ENCODE measurements at places on chromosomes 5 and 9.

DNA sequence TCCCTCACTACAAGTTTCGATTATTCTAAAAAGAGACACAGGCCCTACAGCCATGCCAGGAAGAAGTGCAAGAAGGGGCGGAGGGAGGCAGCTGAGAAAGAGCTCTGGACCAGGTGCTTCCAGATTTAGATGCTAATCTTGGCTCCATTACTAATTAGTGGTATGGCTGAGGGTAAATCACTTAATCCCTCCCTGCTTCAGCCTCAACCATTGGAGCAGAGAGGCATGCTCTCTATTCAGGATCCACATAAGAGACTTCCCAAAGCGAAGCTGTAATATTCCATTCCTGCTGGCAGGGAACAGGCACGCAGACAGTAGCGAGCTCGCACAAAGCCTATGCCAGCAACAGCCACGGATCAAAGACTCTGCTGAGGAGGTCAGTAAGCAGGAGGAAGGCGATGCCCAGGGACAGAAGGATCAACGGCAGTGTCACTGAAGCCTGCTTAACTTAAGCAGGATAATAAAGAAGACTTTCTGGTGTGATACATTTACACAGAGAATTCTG, 24.2 kb downstream of the LIFR start:
- no peak for DNase-seq

- no peak for DNase-seq
Measured at GRCh38 chr9:129178568-129179382, 714 bp upstream of the IER5L start.

- no peak for DNase-seq
Measured at GRCh38 chr5:149301744-149302380, 30.2 kb downstream of the AFAP1L1 start.

DNA sequence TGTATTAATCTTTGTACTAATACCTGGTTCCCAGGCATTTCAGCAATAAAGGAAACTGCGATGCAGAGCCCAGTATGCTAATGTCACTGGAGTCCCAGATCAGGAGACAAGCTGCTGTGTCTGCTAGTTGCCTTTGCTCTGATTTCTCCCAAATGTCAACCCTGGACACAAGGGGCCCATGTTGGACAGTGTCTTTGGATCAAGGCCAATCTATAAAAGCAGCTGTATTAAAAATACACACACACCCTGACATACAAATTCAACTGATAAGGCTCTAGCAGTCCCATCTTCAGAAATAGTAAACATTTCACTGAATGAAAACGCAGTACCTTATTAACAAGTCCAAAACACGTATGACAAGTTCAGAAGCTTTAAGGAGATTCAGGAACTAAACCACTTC, 18.9 kb downstream of the LHFPL2 start:
- no peak for DNase-seq

- DNase-seq, result no peak
Measured at GRCh38 chr5:94362857-94363256, 255.5 kb downstream of the KIAA0825 start.

GRCh38 chr5:104932431-104932830, 1369.8 kb upstream of the NUDT12 start:
- no peak for DNase-seq

GRCh38 chr9:109797006-109797405, 17.0 kb downstream of the PALM2AKAP2 start:
- DNase-seq, result no peak

GRCh38 chr5:124393584-124394379, 352.7 kb downstream of the ZNF608 start:
- no peak for DNase-seq

- no peak for DNase-seq
Measured at GRCh38 chr9:101014566-101014965, 14.0 kb upstream of the PLPPR1 start.

DNA sequence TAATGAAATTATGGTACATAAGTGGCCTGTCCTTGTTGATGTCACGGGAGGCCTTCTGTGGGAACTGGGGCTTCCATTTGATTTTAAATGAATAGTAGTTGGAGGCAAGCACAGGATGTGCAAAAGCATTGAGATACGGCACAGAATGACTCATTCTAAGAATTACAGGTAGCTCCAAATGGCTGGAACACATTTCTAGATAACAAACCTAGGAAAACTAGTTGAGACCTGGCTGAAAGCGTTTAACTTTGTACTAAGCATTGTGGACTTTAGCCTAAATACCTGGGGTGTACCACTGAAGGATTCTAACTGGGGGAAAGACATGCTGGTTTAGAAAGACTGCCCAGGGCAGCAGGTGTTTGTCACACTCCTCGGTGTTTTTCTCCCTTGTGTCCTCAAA, 9.4 kb downstream of the SKP2 start:
- DNase-seq, result no peak

DNA sequence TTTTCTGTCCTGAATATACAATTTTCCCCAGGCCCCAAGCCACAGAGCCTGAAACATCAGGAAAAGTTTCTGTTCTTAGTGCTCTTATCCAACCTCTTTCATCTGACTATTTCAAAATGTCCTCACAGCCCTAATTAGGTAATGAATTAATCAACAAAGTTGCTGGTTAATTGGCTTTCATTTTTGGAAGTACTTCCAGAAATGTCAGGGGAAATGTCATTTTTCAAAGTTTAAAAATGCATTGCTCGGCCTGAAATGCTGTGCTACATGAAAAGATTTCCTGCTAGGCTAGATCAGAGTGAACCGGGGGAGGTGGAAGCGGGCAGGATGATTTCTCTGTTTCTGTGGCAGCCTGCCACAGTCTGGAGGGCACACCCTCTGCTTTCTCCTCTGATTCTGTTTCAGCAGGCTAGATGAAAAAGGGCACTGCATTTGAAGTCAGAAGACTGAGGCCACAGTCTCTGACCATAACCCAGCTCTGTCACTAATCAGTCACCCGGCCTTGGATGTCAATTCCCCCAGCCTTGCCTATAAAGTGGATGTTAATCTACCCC, 55.9 kb upstream of the BARX1 start:
- DNase-seq, result no peak

DNA sequence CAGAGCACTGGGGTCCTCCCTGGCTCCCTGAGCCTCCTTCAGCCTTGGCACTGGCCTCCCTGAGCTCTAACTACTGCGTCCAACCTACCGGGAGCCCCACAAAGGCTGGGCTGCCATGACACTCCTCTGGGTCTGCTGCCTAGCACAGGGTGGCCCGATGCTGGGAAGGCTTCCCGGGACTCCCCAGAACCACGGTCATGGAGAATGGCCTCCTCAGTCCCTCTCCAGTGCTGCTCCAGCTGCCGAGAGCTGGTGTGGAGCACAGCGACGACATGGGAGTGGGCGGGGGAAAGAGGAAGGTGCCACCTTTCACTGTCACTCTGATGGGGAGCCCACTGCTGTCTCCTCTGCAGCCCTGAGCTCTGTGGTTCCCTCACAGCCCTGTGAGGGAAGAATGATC, 61.5 kb upstream of the RNF130 start:
- DNase-seq, result no peak

- DNase-seq, result no peak
Measured at GRCh38 chr5:42131081-42131480, 206.0 kb downstream of the FBXO4 start.

DNA sequence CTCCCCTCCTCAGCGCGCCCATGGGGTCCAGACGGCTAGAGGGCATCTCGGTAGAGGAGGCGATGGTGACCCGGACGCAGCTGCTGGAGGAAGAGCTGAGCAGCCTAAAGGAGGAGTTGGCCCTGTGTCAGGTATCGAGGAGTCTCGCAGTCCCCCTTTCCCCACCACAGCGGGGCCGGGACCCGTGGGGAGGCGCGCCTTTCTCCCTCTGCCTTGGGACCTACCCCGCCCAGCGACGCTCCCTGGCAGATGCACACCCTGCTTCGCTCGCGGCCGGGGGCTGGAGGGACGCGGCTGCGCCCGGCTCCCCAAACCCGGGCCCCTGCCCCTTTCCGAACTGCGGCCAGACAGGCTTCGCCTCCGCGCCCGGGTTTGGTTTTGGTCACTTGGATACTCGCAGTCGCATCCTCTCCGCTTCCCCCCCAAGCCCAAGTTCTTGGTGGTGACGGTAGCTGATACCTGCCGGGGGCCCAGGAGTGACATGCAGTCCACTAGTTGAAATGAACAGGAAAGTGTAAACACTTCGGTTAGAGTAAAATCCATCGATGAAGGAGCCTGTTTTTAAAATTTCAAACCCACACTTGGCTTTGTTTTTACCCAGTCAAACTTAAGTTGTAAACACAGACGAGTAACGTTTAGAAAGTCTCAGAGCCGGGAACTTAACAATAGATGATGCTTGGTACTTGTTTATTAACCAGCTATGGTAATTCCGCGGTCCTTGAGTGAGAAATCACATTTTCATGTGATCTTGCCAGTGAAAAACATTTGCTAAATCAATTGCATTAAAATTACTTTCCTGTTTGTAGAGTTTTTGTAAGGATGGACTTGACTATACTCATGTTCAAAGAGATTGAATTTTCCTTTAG, 688 bp downstream of the CNTLN start:
- DNase-seq, result no peak

GRCh38 chr5:143241892-143242291, 161.6 kb downstream of the NR3C1 start:
- DNase-seq, result no peak

- DNase-seq, result no peak
Measured at GRCh38 chr5:125411744-125412560, 665.5 kb upstream of the ZNF608 start.

- no peak for DNase-seq
Measured at GRCh38 chr9:69601698-69602097, 70.5 kb downstream of the APBA1 start.

DNA sequence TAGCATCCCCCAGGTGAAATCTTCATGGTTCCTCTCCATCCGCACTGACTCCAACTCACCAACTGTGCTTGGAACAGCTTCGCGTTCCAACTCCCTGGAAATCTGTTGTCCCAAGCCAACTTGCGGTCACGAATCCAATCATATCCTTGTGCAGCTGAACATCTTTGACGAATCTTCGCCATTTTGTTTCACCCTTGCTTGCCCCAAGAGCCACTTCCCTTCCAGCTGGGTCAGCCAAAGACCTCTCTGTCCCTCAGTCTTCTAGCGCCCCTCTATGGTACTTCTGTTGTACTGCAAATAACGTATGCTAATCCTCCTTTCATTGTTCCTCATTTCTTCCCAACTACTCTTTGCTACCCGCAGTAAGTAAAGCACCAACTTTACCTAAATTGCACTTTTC, 61.0 kb upstream of the TARS1 start:
- DNase-seq, result no peak

- no peak for DNase-seq
Measured at GRCh38 chr9:107703651-107704050, 214.1 kb upstream of the KLF4 start.

DNA sequence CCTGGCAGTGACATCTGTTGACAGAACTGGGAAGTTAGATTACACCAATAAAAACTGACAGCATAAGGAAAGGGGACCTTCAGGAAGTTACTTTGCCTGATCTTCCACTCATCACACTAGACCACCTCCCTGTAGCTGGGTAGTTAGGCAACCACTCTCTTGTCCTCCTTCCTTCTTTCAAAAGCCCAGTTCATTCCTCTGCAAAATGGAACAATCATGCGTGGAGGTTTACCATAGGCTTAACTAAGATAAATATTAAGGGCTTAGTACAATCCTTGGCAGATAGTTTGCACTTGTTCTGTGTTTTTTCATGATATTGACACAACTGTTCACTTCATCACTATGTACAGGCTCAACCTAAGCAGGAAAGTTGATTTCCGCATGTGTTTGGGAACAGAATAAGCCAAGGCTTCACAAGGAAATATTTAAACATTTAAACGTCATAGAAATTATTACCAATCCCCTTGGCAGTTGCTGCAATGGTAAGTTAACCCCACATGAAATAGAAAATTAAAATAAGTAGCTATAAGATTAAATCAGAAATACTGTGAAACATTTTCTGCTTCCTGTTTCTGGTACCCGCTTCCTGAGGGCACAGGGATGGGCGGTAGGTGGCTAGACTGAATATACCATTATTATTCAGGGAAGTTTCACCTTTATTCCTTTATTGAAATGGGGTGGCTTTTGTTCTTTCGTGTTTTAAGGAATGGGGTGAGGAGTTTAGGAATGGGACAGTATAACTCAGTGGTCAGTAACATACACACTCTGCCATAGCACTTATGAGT, 9.9 kb upstream of the PTGER4 start:
- no peak for DNase-seq

- no peak for DNase-seq
Measured at GRCh38 chr5:172700365-172701290, 59.6 kb downstream of the NEURL1B start.

GRCh38 chr9:125361837-125362531, 100.4 kb downstream of the GAPVD1 start:
- no peak for DNase-seq

DNA sequence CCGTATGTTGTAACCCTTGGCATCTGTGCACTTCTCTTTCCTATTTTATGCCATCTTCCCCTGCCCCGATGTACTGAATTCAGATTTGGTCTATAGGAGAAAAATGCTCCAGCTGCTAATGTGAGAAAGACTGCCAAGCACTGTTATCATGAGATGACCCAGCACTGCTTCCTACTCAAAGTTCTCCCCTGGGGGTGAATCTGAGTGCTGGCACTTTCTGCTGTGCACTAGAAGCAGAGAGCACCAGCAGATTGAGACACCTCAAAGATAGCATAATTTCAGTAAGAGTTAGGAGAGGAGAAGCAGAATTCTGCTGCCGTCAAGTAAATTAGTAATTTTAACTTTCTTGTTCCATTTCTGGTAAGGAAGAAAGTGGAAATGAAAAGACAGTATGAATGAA, 92.8 kb upstream of the ACOT12 start:
- no peak for DNase-seq

GRCh38 chr5:54743997-54744788, 226.6 kb downstream of the SNX18 start:
- DNase-seq, result peak; percentile 24

GRCh38 chr5:6633469-6634245, 417 bp downstream of the SRD5A1 start:
- no peak for DNase-seq
